Common myeloid progenitor, CD34-positive (primary cell): ENCODE measurements at places on chromosomes 13 and 19.

DNA sequence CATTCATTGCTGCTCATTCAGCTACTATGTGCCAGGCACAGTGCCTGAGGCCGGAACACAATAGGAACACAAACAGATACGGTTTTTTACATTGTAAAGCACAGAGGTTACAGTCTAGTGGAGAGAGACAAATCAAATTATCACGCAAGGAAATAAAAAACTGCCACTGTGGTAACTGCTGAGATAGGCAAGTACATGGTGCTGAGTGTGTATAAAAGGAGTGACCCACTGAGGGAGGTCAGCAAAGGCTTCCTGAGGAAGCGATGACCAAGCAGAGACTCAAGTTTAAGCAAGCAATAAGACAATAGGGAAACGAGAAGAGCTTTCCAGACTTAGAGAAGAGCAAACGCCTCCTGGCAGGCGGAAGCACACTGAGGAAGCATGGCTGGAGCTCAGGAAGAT is 56.4 kb downstream of the NUFIP1 start:
- no peak for DNase-seq

DNA sequence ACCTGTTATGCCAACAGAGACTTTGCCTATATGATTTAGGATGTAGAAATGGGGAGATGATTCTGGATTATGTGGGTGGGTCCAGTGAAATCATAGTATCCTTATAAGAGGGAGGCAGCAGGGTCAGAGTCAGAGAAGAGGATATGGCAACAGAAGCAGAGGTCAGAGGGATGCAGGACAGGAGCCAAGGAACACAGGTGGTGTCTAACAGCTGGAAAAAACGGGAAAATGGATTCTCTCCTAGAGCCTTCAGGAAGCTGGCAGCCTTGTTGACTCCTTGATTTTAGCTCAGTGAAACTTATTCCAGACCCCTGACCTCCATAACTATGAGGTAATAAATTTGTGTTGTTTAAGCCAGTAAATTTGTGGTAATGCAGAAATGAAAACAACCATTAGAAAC is 28.8 kb upstream of the OXGR1 start:
- DNase-seq, result no peak

DNA sequence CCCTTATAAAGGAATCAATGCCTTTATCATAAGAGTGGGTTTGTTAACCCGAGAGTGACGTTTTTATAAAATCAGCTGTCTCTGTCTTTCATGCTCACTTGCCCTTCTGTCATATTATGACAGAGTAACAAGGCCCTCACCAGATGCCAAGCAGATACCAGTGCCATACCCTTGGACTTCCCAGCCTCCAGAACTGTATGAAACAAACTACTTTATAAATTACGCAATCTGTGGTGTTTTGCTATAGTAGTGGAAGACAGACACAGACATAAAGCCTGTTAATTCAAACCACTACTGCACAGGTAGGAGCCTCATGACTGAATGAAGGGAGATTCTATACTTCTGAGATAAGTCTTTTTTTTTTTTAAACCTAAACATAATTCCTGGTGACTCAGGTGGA is 4.6 kb downstream of the VN1R1 start:
- DNase-seq, result no peak

DNA sequence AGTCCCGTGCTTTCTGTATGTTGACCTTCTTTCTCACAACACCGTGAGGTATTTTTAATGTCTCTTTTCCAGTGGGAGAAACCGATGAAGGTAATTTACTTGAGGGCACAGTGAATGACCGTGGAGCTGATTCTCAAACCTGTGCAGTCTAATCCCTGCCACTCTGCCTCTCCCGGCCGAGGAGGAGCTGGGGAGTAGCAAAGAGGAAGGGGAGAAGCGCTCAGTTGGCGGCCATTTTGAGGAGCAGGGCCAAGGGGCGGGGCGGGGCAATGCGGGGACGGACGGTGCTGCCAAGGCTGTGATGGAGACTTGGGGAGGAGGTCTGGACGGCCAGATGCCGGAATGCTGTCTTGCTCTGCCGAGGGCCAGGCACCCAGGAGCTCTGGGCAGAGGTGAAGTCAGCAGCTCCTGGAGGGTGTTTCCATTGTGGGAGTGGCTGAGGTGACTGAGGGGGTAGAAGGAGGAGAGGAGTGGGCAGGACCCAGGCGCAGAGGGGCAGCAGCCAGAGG is 12.4 kb upstream of the RANBP3 start:
- DNase-seq, result peak; percentile 42

DNA sequence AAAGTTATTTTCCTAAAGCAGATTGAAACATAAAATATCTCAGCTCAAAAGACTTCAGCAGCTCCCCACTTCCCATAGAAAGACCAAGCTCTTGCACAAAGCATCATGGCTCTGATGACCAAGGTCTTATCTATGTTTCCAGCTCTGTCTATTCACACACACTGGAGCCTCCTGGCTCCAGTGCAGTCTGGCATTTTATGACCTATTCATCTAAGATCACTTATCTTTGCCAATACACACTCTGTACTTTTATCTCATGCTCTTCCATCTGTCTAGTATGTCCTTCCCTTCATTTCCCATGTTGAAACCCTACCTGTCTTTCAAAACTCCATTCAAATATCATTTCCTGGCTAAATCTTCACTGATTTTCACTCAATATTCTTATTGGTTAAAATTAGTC is 74.4 kb downstream of the FGF9 start:
- no peak for DNase-seq

GRCh38 chr13:95571941-95572340 is 19.4 kb downstream of the CLDN10 start:
- DNase-seq, result no peak

DNA sequence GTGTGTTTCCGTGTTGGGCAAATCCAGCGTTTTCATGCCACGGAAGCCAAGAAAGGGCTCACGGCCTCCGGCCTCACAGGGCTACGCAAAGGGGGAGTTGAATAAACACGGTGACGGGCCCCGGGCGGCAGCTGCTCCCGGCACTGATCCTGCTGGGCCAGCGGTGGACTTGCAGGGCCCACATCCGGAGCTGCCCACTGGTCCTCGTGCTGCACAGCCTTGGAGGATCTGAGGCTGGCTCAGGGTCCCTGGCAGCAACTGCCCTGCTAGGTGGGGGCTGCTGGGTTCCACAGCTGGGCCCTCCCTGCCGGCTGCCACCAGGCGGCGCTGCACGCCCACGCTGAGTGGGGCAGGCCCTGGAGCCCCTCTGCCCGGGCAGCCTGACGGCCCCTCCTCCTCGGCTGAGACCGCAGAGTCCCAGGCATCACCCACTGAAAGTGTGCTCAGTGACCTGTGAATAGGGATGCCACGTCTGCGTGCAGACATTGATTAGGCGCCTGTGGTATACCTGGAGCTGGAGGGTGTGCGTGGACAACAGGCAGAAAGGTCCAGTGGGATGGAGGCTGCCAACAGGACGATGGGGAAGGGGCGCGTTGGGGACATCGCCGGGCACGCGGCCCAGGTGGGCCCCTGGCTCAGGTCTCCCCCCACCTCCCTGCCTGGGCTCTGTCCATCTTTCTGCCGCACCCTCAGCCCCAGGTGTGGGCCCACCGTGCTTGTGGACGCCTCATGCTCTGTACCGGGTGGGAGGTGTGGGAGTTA is 5.3 kb upstream of the HCN2 start:
- peak; percentile 82 for DNase-seq

DNA sequence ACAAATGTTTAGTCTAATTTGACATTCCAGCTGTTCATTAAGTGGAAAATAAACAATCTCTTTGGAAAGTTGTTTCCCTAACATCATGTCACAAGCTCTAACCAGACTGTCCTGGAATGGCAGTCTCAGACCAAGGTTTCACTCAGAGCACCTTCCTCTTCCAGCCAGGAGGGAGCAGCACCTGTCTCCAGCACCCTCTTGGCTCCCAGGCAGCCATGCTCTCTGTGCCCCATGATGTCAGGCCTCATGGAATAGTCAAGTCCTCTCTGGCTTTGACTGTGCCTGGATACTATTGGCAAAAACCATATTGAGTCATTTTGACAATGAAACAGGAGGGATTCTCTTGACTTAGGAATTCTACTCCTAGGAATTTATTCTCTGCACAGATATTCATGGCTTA is 171.4 kb downstream of the OXGR1 start:
- peak; percentile 21 for DNase-seq

- no peak for DNase-seq
Observed at GRCh38 chr19:2524361-2524839, 48.5 kb downstream of the GADD45B start.

DNA sequence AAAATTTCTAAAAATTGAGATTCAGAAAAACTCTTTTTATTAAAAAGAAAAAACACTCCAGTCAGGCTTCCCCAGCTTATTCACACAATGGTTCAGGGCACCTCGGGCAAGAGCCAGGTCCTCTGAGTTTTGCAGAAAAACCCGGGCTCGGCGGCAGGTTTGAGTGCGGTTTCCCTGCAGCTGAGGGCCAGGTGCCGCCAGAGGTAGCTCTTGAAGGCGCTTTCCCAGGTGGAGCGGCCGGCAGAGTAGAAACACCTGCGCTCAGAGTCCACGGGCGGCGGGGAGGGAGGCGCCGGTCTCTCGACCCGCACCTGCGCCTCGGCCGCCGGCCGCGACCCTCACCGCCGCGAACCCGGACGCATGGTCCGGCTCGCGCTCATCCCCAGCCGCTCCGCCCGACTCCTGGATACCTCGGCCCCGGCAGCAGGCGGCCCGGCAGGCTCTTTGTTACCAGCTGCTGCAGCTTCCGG is 444 bp downstream of the PROSER1 start:
- no peak for DNase-seq

DNA sequence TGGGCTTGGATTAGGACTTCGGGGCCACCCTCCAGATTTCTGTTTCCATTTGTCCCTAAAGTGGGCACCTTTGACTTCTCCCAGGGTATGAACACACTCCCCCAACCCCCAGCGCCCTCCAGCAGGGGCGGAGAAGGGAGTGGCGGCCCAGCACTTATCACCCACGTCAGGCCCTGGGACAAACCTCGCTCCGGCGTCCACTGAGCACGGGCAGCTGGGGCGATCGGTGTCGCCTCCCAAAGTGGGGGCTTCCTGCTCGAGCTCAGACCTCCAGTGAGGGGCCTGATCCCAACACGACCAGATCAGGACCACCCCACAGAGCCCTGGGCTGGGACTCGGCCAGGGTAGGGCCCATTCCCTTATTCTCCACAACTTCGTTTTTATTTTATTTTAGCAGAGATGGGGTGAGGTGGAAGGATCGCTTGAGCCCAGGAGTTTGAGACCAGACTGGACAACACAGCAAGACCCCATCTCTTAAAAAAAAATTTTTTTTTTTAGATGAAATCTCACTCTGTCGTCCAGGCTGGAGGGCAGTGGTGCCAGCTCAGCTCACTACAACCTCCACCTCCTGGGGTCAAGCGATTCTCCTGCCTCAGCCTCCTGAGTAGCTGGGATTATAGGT is 3.7 kb upstream of the TCF3 start:
- DNase-seq, result no peak

DNA sequence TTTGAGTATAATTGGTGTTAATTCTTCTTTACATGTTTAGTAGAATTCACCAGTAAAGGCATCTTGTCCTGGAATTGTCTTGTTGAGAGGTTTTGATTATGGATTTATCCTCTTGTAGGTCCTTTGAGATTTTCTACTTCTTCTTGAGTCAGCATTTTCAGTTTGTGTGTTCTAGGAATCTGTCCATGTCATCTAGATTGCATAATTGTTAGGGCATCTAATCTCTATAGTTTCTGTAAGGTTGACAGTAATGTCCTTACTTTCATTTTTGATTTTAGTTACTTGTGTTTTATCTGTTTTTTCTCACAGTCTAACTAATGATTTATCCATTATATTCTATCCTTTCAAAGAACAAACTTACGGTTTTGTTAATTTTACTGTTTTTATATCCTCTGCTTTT is 492.0 kb downstream of the FGF9 start:
- DNase-seq, result peak; percentile 76

DNA sequence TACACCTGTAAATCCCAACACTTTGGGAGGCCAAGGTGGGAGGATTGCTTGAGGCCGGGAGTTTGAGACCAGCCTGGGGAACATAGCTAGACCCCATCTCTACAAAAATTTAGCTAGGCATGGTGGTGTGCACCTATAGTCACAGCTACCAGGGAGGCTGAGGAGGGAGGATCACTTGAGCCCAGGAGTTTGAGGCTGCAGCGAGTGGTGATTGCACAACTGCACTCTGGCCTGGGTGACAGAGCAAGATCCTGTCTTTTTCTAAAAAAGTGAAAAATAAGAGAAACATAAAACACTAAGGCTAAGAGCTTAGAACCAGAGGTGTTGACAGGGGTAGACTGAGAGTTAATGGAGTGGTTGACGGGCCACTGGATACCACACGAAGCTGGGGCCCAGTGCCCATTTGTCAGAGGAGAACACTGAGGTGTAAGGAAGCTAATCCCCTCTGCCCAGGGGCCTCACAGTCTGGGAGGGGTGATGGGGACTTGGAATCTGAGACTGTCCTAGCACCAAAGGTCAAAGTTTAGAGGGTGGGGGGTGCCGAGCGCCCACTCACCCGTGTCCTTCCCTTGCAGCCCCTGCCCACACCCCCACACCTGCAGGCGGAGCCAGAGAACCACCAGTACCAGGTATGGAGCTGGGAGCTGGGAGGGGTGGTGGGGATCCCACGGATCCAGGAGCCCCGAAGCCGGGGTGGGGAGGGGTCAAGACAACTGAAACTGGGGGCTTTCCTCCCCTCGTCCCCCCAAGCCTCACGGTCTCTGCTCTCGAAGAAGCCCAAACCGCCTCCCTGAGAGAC is 10.9 kb downstream of the CEACAM19 start:
- no peak for DNase-seq

DNA sequence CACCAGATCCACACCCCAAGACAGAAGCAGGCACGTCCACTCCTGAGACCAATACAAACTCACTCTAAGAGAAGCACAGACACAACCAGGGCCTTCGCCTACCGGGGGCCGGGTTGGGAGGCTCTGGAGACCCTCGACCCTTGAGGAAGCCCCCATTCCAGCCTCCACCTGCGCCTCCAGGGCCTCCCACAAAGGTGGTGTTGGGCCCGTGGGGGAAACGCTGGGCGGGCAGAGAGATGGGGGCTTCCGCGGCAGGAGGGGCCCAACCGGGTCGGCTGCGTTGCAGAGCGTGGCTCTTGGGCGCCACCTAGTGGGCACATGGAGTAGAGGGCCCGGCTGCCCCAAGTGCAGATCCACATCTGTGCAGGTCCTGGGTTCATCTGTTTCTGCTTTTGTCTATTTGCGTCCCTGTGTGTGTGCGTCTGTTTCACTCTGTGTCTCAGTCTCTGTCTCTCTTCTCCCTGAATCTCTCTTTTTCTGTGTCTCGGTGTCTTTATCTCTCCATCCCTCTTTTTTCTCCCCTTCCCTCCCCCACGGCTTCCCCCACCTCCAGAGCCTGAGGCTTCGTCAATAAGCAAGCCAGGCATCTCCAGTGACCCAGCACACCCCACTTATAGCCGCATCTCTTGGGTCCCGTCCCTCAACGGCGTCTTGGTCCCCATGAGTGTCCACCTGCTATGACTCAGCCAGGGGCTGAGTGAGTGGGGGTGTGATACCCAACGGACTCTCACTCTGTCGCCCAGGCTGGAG is 10.5 kb upstream of the TINCR start:
- peak; percentile 77 for DNase-seq

- DNase-seq, result no peak
Observed at GRCh38 chr13:91351123-91351522, 3.6 kb downstream of the MIR17HG start.

DNA sequence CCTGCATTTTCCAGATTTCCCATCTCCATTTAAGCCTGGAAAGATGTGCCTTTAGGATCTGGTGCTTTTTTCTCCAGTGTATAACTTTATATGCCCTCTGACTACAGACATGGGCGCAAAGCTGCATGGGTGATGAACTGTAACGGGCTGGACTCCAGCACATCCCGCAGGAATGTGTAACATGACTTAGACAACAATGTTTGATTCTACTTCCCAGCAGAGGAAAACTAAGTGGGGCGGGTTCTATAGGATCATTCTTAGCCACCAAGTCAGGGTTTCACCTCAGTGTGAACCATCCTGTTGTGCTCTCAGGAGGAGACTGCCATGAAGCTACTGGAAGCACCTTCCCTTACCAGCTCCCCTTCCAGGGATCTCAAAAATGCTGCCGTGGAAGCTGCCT is 93.2 kb upstream of the SERP2 start:
- DNase-seq, result no peak
